ENCODE measurements at places on chromosomes 3 and 15. TPM values are rescaled to one million over a fixed set of nuclear protein-coding genes. Genes with fewer than 3 reads are reported as not detected.
A peak's percentile ranks its signal among the peaks of the same experiment; 100 is the strongest.

DNA sequence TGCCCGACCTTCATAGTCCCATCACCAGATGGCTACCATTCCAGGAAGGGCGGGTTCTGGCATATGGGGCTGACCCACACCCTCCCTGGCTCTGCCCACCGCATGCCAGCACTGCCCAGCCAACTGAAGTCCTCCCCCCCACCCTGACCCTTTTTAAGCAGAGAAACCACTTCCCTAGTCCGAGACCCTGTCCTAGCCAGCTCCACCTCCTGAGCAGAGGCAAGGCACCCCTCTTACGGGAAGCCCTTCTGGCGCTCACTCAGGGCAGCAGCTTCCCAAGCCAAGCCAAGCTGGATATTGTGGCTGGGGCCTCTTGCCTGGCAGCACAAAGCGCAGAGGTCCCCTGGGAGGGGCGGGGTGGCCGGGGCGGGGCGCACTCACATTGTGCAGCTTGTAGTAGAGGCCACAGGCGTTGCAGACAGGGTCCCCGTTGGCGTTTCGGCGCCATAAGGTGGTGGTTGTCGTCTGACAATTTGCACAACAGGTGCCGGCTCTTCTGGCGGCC is 11.5 kb downstream of the GATA2 start:
- H3K36me3 ChIP-seq = no peaks in the 10 kb centered on the region
- peaks cover under 1% of the 10 kb centered on the region for H3K4me1 ChIP-seq
- DNase-seq = no peak

The ARGFX gene
- not detected for total RNA-seq

- H3K27me3 ChIP-seq = no peaks in the 10 kb centered on the region
- no peak overlapping the region for H3K27ac ChIP-seq
- no peaks in the 10 kb centered on the region for H3K4me1 ChIP-seq
- no peak overlapping the region for H3K4me3 ChIP-seq
- no peak for DNase-seq
Measured at GRCh38 chr3:157195965-157196364, 36.0 kb upstream of the CCNL1 start.

The CCR8 gene
- not detected for total RNA-seq

DNA sequence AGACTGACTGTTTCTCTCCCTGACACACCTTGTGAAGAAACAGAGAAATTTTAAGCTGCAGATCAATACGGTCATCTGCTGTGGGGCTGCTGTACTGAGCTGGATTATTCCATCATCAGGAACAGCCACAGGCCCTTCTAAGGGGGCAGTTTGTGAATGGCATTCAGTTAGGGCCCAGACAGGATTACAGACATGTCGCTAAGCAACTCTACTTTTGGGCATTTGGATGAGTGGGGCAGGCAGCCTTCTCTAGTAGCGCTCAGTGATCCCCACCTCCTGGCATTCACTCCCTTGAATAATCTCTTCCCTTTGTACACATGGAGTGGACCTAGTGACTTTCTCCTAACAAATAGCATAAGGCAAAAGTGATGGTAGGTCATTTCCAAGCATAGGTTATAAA is 144.4 kb upstream of the RARB start:
- H3K4me1 ChIP-seq = no peaks in the 10 kb centered on the region
- DNase-seq = no peak
- H3K4me3 ChIP-seq = no peak overlapping the region
- H3K27me3 ChIP-seq = no peaks in the 10 kb centered on the region
- H3K36me3 ChIP-seq = no peaks in the 10 kb centered on the region
- H3K27ac ChIP-seq = no peak overlapping the region

GRCh38 chr3:46895204-46895660 is 17.7 kb downstream of the PTH1R start:
- H3K4me3 ChIP-seq = no peak overlapping the region
- no peaks in the 10 kb centered on the region for H3K4me1 ChIP-seq
- no peaks in the 10 kb centered on the region for H3K36me3 ChIP-seq
- no peak overlapping the region for H3K27ac ChIP-seq
- peak; percentile 71 for DNase-seq

- no peaks in the 10 kb centered on the region for H3K4me1 ChIP-seq
- no peaks in the 10 kb centered on the region for H3K36me3 ChIP-seq
- peak overlapping the region; percentile 99 for H3K27ac ChIP-seq
- DNase-seq = peak; percentile 73
- peak overlapping the region; percentile 94 for H3K4me3 ChIP-seq
Measured at GRCh38 chr3:43691120-43691995, 620 bp downstream of the ABHD5 start.

The RNF7 gene
- 80.5 TPM for total RNA-seq

DNA sequence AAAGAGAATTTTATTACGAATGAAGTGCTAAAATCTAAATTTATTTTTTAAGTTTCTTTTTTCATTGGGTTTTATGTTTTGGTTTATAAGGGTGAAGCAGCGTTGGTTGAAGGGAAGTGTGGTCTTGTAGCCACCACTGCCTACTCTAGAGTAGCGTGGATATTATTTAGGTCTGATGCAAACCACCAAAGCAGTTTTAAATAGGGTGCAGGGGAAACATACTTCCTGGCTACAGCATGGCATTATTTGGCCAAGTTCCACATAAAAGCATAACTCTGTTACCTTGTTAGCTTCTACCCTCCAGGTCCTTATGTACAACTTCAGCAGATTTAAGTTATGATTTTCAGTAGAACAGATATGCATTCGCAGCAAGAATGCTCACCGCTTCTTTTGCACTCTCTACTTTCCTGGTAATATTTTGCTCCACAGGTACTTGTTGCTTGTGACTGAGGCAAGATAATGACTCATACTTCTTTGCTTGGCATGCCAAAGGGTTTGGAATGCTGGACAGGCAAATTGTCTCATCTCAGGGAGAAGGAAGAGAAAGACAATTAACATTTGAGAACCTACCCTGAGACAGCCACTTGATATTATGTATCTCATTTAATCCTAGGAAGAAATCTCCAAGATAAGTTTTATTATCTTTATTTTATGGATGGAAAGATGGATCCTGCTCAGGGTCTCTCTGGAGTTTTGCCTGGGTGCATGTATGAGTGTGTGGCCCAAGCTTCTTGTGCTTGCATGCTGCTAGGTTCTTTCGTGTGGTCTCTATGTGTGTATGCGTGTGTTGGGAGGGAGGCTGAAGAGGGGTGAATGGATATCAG is 5.4 kb downstream of the TGFBR2 start:
- peaks cover 3% of the 10 kb centered on the region for H3K4me1 ChIP-seq
- H3K36me3 ChIP-seq = no peaks in the 10 kb centered on the region
- DNase-seq = peak; percentile 56
- H3K27ac ChIP-seq = peak overlapping the region; percentile 99
- H3K4me3 ChIP-seq = peak overlapping the region; percentile 100

- no peak overlapping the region for H3K4me3 ChIP-seq
- no peak for DNase-seq
- H3K4me1 ChIP-seq = no peaks in the 10 kb centered on the region
- no peak overlapping the region for H3K27ac ChIP-seq
- no peaks in the 10 kb centered on the region for H3K36me3 ChIP-seq
- H3K27me3 ChIP-seq = no peaks in the 10 kb centered on the region
Measured at GRCh38 chr3:86814918-86815655, 175.9 kb downstream of the VGLL3 start.

GRCh38 chr15:99437315-99438223 is 128.2 kb upstream of the MEF2A start:
- no peaks in the 10 kb centered on the region for H3K27me3 ChIP-seq
- H3K27ac ChIP-seq = no peak overlapping the region
- H3K36me3 ChIP-seq = no peaks in the 10 kb centered on the region
- no peak overlapping the region for H3K4me3 ChIP-seq
- no peak for DNase-seq

The GOLGA8O gene
- 0.33 TPM for total RNA-seq

The IL20RB gene
- total RNA-seq = 1.6 TPM

The DZIP3 gene
- 10.8 TPM for total RNA-seq

DNA sequence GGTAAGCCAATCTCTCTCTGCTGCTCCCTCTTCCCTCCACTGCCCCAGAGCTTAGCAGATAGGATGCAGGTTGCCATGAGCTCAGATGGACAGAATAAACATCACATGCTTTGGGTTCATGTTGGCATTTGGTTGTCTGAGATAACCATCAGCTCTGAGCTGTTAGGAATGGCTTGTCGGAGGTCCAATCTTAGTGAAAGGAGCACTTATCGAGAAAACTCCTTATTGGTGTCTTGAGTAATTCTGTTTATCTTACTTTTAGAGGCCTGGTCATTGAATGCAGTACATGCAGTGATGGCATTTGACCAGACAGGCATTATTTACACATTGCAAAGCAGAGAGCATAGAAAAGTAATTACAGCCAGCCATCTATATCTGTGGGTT is 99.7 kb downstream of the CEMIP start:
- no peaks in the 10 kb centered on the region for H3K4me1 ChIP-seq
- no peak overlapping the region for H3K27ac ChIP-seq
- H3K4me3 ChIP-seq = no peak overlapping the region
- H3K36me3 ChIP-seq = no peaks in the 10 kb centered on the region
- H3K27me3 ChIP-seq = peaks cover under 1% of the 10 kb centered on the region
- no peak for DNase-seq

Measured in breast epithelium (tissue), 4 donors.